ENCODE measurements at places on chromosomes 2 and 18. TPM values are rescaled to one million over a fixed set of nuclear protein-coding genes. Genes with fewer than 3 reads are reported as not detected.

Gene SIX3
- not detected for total RNA-seq

Gene SLC35F6
- total RNA-seq, result 43.9 TPM

Gene CARF
- 2.0 TPM for total RNA-seq

Gene TCF23
- total RNA-seq, result not detected

Gene MYOM1
- 0.09 TPM for total RNA-seq

Gene NLRC4
- not detected for total RNA-seq

Gene DSG4
- total RNA-seq, result 0.05 TPM
